A549 (cell line): ENCODE measurements at places on chromosomes 7 and 10.

DNA sequence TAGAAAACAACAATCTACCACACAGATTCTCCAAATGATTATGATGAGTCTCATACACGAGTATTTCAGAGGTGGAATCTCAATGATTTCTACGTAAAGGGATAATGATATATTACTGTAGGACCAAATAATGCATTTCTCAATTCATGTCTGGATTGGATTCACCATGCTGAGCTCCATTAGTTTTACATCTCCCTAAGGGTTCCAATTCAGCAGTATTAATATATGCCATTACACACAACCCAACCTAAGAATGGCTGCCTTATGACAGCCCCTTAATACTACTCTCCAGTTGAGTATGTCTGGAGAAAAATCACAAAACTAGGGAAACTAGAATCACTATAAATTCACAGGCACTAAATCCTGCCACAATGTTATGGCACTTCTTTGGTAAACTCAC, 234.3 kb upstream of the PLXNA4 start:
- DNase-seq: no peak

- no peak for DNase-seq
Observed at GRCh38 chr10:132461103-132461682, 64.2 kb downstream of the PWWP2B start.

- peak; percentile 50 for DNase-seq
Observed at GRCh38 chr10:118911363-118911762, 118.2 kb upstream of the NANOS1 start.

DNA sequence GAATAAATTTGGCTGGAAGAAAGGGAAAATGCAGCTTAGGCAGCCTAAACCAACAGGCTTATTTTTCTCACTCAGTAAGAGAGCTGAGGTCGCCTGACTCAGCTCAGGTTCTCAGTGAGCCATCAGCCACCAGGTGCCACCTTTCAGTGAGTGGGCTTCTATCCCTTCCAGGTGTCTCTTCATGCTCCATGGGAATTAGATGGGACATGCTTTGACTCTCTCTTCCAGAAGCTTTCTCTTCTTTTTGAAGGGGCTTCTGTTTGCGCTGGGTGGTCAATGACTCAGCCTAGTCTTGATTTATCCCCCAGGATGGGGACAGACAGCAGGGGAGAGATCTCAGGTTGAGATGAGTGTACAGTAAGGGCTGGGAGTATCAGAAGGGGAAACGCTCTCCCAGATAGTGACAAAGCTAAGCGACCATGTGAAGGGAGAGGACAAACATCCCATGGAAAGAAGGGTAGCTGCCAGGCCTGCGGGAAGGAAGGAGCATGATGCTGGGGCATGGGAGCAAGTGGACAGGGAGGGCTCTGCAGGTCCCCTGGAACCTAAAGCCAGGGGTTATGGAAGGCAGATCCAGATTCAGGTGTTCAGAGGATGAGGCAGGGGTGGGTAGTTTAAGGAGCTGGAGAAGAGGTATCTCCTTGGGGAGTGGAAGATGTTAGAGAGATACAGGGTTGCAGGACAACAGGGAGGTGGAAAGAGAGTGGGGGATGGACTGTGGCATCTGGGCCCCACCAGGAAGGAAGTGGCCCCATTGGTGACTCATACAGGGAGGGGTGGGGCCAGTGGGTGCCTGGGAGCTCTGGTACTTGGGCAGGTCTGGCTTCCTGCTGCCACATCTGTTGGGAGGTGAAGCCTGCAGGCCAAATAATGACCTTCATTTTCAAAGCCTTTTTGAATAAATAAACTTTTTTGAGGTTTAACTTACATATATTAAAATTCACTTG, 32.5 kb downstream of the OGDH start:
- peak; percentile 81 for DNase-seq

DNA sequence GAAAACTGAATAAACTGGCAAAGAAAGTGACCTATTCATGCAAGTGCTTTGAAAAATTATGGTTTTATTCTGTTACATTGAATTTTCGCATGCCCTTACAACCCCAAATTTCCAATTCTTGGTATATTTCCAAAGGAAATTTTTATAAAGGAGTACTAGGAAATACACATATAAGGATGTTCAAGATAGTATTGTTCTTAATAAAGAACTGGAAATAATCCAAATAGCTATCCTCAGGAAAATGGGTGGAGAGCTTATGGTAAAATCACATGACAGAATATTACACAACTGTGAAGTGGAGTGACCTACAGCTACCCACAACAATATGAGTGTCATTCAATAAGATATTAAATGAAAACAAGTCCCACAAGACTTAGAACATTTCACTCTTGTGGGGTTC, 138.9 kb upstream of the BMPER start:
- no peak for DNase-seq

- no peak for DNase-seq
Observed at GRCh38 chr7:67451306-67451705, 454.7 kb downstream of the TYW1 start.

GRCh38 chr7:45975847-45976484, 54.9 kb upstream of the IGFBP3 start:
- no peak for DNase-seq

- no peak for DNase-seq
Observed at GRCh38 chr10:89985446-89985845, 284.1 kb downstream of the KIF20B start.

DNA sequence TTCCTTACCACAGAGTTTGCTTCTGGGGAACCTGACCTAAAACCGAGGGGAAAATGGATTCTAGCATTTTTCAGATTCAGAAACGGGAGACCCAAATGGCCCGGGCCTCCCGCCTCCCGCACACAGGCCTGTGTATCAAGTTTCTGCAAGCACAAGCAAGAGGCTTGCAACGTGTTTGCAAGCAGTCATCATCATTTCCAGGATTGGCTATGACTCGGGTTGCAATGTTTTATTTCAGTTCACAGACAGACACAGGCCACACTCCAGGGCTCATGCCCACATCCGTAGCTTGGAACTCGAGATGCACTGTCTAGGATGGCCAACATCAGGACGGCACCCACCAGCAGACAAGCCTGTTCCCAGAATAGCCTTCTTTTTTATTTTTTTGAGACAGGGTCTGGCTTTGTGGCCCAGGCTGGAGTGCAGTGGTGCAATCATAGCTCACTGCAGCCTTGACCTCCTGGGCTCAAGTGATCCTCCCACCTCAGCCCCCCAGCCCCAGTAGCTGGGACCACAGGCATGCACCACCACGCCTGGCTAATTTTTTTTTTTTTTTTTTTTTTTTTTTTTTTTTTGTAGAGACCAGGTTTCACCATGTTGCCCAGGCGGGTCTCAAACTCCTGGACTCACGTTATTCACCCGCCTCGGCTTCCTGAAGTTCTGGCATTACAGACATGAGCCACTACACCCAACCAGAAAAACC, 68.1 kb upstream of the FOXK1 start:
- no peak for DNase-seq
